Uterus (tissue), 4 donors: ENCODE measurements at places on chromosomes 1 and 21. TPM values are rescaled to one million over a fixed set of nuclear protein-coding genes. Genes with fewer than 3 reads are reported as not detected.

The TDRKH gene
- total RNA-seq = 6.8 TPM

The NES gene
- total RNA-seq = 70.9 TPM

The TAF13 gene
- total RNA-seq = 24.4 TPM

The ZBTB8OS gene
- 2.6 TPM for total RNA-seq

The MTMR11 gene
- 6.4 TPM for total RNA-seq

The ELF3 gene
- total RNA-seq = 67.7 TPM

The PRDM15 gene
- 5.9 TPM for total RNA-seq

The NCF2 gene
- 0.51 TPM for total RNA-seq

The LIN28A gene
- total RNA-seq = 0.14 TPM

The C1QTNF12 gene
- total RNA-seq = 3.1 TPM

The CATSPER4 gene
- total RNA-seq = not detected

The LRRC39 gene
- not detected for total RNA-seq

The MATN1 gene
- not detected for total RNA-seq

The HES2 gene
- not detected for total RNA-seq

DNA sequence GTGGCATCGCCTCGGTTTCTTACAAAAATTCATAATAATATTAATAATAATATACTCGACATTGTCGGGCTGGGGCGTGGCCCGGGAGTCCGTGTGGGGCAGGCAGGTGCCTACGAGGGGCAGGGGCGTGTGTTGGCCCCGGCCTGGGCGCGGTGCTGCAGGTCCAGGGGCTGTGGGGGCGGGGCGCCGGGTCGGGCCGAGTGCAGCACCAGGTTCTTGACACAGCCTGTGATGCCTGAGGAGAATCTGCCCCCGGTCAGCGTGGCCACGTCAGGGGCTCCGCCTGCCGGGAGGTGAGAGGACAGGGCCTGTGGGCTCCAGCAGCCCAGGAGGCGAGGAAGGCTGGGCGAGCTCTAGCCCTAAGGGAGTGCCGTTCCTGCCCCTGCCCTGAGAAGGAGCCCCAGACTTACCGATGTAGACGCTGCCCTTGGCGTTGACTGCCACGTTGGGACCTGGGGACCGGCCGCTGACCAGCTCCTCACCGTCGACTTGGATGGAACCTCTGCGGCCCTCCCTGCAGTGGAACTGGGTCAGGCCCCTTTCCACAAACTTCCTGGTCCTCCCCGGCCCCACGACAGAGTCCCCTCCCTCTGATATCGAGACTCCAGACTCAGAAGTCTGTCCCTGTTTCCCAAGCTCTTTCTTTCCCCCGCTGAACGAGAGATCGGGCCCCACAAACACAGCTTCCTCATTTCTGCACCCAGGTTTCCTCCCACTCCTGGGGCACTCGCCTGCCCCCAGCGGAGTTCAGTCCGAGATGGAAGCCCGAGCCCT, 11.3 kb downstream of the LDLRAD2 start:
- H3K4me3 ChIP-seq = no peak overlapping the region
- no peaks in the 10 kb centered on the region for H3K4me1 ChIP-seq
- no peaks in the 10 kb centered on the region for H3K36me3 ChIP-seq
- no peak overlapping the region for H3K27ac ChIP-seq
- DNase-seq = no peak

GRCh38 chr1:172517081-172517480, 15.9 kb upstream of the SUCO start:
- no peaks in the 10 kb centered on the region for H3K27me3 ChIP-seq
- H3K4me1 ChIP-seq = no peaks in the 10 kb centered on the region
- H3K27ac ChIP-seq = no peak overlapping the region

DNA sequence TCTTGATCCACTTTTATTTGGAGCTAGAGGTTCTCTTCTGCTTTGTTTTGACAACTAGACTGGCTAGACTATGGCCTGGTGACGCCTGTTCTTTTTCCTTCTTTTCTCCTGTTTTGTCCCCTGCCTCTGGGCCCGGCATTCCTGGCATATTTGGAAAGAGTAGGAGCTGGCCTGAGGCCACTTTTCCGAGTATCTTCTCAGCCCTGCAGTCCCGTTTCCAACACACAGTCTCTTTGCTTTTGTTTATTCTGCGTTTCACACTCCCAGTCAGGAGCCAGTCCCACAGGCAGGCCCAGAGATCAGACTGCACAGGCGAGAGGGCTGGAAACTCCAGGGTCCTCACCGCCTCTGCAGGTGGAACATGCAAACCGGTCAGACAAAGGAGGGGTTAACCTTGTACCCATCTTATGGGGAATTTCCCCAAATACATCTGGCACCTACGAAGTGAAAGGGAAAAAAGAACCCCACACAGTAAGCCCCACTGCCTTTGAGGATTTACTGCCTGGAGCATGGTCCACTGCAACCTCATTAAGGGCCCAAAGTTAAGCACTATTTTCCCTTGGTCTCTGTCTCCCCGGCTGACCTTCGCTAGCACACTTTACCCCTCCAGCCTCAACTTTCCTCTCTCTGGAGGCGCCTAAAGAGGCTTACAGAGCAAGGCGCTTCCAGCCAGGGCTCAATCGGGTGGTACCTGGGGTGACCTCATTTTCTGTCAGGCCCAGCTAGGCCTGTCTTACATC, 141.1 kb downstream of the TOMM20 start:
- H3K27ac ChIP-seq = peak overlapping the region; percentile 87
- peaks cover 21% of the 10 kb centered on the region for H3K4me1 ChIP-seq
- no peak overlapping the region for H3K4me3 ChIP-seq
- H3K27me3 ChIP-seq = no peaks in the 10 kb centered on the region

DNA sequence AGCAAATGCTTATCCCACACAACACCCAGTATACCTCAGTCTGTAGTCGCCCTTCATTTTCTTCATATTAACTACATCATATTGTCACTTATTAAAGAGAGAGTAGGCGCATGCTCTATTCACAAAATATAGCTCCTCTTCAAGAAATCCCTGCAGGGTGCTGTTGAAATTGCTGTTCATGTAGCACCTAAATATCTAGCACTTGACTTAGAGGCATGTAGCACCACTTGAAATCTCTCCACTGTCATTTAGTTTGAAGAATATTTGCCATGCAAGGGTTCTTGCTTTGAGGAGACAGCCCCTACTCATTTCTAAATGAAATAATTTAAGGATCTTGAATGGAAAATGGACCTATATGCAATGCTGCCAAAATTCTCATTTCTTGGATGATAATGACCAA, 20.9 kb upstream of the LRRC8B start:
- DNase-seq = no peak
- H3K4me1 ChIP-seq = no peaks in the 10 kb centered on the region
- no peak overlapping the region for H3K27ac ChIP-seq
- H3K36me3 ChIP-seq = no peaks in the 10 kb centered on the region
- H3K4me3 ChIP-seq = no peak overlapping the region

- peak overlapping the region; percentile 49 for H3K27ac ChIP-seq
- peak; percentile 39 for DNase-seq
- H3K27me3 ChIP-seq = no peaks in the 10 kb centered on the region
- H3K36me3 ChIP-seq = no peaks in the 10 kb centered on the region
- no peaks in the 10 kb centered on the region for H3K4me1 ChIP-seq
These were observed 67.4 kb downstream of the DMRTB1 start for GRCh38 chr1:53526451-53527101.

GRCh38 chr1:183090391-183091006, 67.3 kb downstream of the LAMC1 start:
- H3K27me3 ChIP-seq = no peaks in the 10 kb centered on the region
- peak; percentile 70 for DNase-seq
- peak overlapping the region; percentile 32 for H3K27ac ChIP-seq

DNA sequence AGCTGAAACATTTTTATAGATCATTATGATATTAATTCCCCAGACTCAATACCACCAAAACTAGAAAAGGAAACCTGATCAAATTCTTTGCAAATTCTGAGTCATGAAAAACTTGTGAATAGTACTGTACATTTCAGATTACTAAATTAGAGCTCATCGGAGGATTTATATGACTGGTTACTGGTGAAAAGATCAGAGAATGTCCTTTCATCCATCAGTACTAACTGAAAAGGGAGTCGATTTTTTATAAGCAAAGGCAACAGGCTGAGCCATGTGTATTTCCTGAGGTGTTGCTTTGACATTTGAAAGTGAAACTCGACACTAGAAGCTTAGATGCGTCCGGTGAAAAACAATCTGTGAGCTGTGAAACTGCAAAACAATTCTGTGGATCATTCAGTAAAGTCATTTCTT, 155.7 kb downstream of the TNFSF18 start:
- H3K27ac ChIP-seq = peak overlapping the region; percentile 40
- no peaks in the 10 kb centered on the region for H3K4me1 ChIP-seq
- H3K36me3 ChIP-seq = no peaks in the 10 kb centered on the region

DNA sequence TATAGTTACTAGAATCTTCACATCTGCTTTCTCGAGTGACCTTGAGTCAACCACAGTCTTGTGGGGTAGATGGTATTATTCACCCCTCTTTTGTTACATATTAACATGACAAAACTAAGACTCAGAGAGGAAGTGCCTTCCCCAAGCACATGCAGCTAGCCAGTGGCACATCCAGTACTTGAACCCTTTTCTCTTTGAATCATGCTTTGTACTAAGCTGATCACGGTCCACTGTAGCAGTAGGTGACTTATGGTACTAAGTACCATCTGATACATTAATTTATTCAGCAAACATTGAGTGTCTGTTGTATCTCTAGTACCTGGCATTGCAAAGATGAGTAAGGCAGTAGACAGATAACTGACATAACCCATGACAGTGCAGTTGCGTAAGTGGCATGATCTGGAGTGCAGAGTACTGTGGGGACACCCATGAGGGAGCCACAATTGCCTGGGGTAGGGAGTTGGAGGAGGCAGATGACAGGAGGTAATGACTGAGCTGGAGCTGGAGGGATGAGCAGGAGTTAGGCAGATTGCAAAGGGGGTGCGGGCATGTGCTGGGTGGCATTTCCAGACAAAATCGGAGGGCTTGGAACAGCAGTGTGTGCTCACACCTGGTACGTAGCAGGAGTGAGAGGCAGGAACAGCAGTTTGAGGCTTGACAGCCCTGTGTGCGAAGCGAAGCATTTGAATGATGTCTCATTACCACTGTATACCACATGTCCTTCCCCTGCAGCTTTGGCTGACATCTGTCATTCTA, 29.8 kb downstream of the UCK2 start:
- H3K4me3 ChIP-seq = no peak overlapping the region
- H3K4me1 ChIP-seq = no peaks in the 10 kb centered on the region
- H3K27ac ChIP-seq = no peak overlapping the region
- no peaks in the 10 kb centered on the region for H3K27me3 ChIP-seq
- no peaks in the 10 kb centered on the region for H3K36me3 ChIP-seq

DNA sequence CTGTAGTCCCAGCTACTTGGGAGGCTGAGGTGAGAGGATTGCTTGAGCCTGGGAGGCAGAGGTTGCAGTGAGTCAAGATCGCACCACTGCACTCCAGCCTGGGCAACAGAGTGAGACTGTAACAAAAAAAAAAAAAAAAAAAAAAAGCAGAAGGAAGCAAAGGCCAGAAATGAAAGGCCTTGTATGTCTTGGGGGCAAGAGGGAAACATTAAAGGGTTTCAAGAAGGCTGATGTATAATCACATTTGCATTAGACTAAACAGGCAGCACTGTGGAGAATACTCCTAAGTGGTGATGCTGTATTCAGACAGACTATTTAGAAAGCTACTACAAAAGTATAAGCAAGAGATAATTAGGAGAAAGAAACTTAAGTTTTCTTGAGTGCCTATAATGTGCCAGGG, 10.4 kb downstream of the ANP32E start:
- no peak overlapping the region for H3K27ac ChIP-seq
- H3K4me1 ChIP-seq = no peaks in the 10 kb centered on the region
- no peak overlapping the region for H3K4me3 ChIP-seq

- H3K4me3 ChIP-seq = no peak overlapping the region
- DNase-seq = no peak
- H3K27ac ChIP-seq = no peak overlapping the region
- no peaks in the 10 kb centered on the region for H3K4me1 ChIP-seq
- no peaks in the 10 kb centered on the region for H3K36me3 ChIP-seq
- H3K27me3 ChIP-seq = no peaks in the 10 kb centered on the region
These were observed 230.8 kb downstream of the BARHL2 start for GRCh38 chr1:90486134-90486824.

DNA sequence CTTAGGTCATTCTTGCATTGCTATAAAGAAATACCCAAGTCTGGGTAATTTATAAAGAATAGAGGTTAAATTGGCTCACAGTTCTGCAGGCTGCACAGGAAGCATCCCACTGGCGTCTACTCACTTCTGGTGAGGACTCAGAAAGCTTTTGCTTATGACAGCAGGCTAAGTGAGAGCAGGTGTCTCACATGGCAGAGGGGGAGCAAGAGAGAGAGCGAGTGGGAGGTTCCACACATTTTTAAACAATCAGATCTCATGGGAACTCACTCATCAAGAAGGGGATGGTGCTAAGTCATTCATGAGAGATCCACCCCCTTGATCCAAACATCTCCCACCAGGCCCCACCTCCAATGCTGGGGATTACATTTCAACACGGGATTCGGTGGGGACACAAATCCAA, 13.6 kb upstream of the RGS4 start:
- no peak for DNase-seq

GRCh38 chr1:40305451-40305850, 11.6 kb downstream of the COL9A2 start:
- H3K27ac ChIP-seq = no peak overlapping the region
- H3K36me3 ChIP-seq = no peaks in the 10 kb centered on the region
- no peak for DNase-seq
- no peaks in the 10 kb centered on the region for H3K27me3 ChIP-seq

- DNase-seq = no peak
- peaks cover 8% of the 10 kb centered on the region for H3K4me1 ChIP-seq
- peak overlapping the region; percentile 18 for H3K4me3 ChIP-seq
- no peak overlapping the region for H3K27ac ChIP-seq
- H3K27me3 ChIP-seq = peaks cover 30% of the 10 kb centered on the region
- no peaks in the 10 kb centered on the region for H3K36me3 ChIP-seq
These were observed 118.7 kb upstream of the BARHL2 start for GRCh38 chr1:90835661-90836344.

GRCh38 chr1:67780637-67781036, 52.6 kb downstream of the GNG12 start:
- no peaks in the 10 kb centered on the region for H3K36me3 ChIP-seq
- no peak overlapping the region for H3K4me3 ChIP-seq
- H3K27me3 ChIP-seq = no peaks in the 10 kb centered on the region
- H3K4me1 ChIP-seq = no peaks in the 10 kb centered on the region

DNA sequence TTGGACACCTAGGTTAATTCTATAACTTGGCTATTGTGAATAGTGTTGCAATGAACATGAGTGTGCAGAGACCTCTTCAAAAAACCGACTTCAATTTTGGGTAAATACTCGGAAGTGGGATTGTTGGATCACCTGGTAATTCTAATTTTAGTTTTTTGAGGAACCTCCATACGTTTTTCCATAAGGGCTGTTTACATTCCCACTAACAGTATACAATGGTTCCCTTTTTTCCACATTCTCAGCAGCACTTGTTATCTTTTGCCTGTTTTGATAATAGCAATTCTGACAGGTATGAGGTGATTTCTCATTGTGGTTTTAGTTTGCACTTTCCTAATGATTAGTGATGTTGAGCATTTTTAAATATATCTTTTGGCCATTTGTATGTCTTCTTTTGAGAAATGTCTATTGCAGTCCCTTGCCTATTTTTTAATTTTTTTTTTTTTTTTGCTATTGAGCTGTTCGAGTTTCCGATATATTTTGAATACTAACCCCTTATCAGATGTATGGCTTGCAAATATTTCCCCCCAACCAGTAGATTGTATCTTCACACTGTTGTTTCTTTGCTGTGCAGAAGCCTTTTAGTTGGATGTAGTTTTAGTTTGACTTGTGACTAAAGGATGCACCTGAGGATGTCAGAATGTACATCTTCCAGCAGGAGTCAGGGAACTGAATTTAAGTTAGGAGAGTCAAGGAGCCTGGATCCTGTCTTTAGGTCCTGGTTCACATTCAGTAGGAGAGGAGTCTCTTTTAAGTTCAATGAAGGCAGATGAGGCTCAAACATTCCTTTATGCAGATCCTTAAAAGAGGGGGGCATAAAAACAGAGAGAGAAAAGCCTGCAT, 120.0 kb downstream of the S1PR1 start:
- H3K36me3 ChIP-seq = no peaks in the 10 kb centered on the region
- no peak overlapping the region for H3K27ac ChIP-seq
